ENCODE measurements at places on chromosomes 4 and X. TPM values are rescaled to one million over a fixed set of nuclear protein-coding genes. Genes with fewer than 3 reads are reported as not detected.
A peak's percentile ranks its signal among the peaks of the same experiment; 100 is the strongest.

The PNMA3 gene
- total RNA-seq = not detected

The SAGE1 gene
- not detected for total RNA-seq

The FATE1 gene
- total RNA-seq = not detected

The ATP2B3 gene
- not detected for total RNA-seq

The FRAS1 gene
- total RNA-seq = 4.0 TPM

The PCDH10 gene
- total RNA-seq = 2.5 TPM

The CT55 gene
- total RNA-seq = not detected

The DMP1 gene
- not detected for total RNA-seq

The TMPRSS11F gene
- total RNA-seq = not detected

The GAGE12H gene
- not detected for total RNA-seq

The SLC25A43 gene
- total RNA-seq = 17.0 TPM

The CXCL11 gene
- not detected for total RNA-seq

The EMCN gene
- total RNA-seq = not detected

- DNase-seq = peak; percentile 45
These were observed 129.5 kb upstream of the RBPJ start for GRCh38 chr4:26191353-26191752.

- DNase-seq = no peak
These were observed 81.5 kb upstream of the BCOR start for GRCh38 chrX:40179283-40179682.

GRCh38 chrX:17617806-17618205 lies 119.5 kb upstream of the SCML1 start:
- DNase-seq = peak; percentile 6

- no peak for DNase-seq
These were observed 216.6 kb downstream of the KDR start for GRCh38 chr4:54908763-54909162.

GRCh38 chr4:155681886-155682285 lies 15.2 kb downstream of the GUCY1A1 start:
- DNase-seq = no peak

GRCh38 chr4:179530958-179531357 lies 2088.7 kb upstream of the AGA start:
- DNase-seq = no peak

GRCh38 chr4:81204571-81204970 lies 10.5 kb downstream of the PRKG2 start:
- no peak for DNase-seq

GRCh38 chr4:79528241-79528706 lies 120.2 kb upstream of the GK2 start:
- peak; percentile 7 for DNase-seq

DNA sequence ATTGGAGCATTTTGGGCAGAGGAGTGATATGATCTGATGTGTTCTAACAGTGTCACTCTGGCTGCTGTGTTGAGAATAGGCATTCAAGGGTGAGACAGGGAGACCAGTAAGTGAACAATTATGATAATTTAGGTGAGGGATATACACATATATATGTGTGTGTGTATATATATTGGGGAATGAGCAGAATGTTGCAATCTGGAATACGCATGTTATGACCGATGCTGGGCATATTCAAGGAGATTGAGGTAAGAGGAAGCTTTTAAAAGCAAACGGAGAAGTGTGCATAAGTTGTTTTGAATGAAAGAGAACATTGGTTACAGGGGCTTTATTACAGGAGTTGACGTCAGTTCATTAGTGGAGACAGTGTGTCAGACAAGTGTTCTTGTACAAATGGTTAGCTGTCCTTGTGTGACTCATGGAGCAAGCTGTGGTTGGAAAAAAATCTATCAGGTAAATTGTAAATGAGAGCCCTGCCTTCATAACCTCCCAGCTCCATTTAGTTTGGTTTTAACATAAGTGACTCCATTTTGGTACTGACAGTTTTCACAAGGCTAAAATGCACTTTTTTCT lies 442.5 kb upstream of the LCORL start:
- no peak for DNase-seq

DNA sequence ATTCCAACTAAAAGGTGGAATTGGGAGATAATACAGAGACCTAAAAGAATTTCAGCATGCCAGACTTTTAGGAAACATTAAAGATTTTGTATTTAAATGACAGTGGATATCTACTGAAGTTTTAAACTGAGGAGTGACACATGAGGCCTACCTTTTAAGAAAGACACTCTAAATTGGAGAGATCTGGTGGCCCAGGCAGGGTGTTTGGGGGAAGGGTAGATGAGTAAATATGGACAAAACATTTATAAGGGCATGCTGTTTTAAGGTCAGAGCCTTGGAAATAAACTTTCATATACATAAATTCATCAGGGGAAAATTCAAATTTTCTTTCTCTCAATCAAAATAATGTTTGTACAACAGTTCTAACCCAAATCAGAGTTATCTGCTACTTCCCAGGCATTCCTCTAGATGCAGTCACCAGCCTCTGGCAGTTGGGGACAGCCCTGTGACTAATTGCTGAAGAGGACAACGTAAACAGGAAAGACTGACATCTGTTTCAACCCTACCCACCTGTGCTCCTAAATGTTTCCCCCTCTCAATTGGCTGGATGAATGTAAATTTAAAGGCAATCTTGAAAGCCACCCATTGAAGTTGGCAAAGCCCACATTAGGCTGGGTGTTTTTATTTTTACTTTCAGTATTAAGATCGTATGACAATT lies 1646.9 kb upstream of the ADGRL3 start:
- peak; percentile 31 for DNase-seq

DNA sequence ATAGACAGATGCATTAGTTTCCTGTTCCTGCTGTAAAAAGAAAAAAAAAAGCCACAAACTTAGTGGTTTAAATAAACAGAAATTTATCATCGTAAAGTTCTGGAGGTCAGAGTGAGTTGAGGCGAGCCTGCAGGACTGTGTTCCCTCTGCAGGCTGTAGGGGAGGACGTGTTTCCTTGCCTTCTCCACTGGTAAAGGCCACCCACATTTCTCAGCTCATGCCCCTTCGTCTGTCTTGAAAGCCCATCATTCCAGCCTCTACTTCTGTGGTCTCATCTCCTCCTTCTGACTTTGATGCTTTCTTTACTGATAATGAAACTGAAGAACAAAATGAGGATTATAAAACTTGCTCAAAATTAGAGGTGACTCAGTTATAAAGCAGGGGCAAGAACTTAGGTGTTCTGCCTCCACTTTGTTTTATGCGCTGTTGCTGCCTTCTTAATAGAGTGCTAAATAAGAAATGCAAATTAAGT lies 143.0 kb downstream of the STIM2 start:
- DNase-seq = no peak

DNA sequence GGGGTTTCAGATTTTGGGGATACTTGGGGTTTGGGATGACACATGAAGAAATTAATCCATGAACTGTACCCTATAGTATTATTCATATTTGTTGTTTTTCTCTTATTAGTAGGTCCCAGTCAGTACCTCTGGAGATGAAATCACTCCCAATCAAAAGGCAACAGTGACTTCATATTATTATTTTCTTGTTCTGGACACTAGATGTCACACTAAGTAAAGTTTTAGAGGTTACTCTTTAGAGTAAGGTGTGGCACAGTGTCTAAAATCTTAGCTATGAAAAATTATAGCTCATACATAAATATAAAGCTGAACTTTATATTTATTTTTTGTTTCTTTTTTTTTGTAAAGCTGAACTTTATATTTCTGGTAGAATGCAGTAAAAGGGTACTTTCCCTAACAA lies 35.1 kb downstream of the FAM114A1 start:
- peak; percentile 21 for DNase-seq

- no peak for DNase-seq
These were observed 83.7 kb downstream of the NAT8L start for GRCh38 chr4:2142630-2143427.

- DNase-seq = no peak
These were observed 3.2 kb downstream of the CAMK2D start for GRCh38 chr4:113758372-113758771.

GRCh38 chr4:85488416-85488815 lies 13.5 kb downstream of the ARHGAP24 start:
- DNase-seq = no peak

DNA sequence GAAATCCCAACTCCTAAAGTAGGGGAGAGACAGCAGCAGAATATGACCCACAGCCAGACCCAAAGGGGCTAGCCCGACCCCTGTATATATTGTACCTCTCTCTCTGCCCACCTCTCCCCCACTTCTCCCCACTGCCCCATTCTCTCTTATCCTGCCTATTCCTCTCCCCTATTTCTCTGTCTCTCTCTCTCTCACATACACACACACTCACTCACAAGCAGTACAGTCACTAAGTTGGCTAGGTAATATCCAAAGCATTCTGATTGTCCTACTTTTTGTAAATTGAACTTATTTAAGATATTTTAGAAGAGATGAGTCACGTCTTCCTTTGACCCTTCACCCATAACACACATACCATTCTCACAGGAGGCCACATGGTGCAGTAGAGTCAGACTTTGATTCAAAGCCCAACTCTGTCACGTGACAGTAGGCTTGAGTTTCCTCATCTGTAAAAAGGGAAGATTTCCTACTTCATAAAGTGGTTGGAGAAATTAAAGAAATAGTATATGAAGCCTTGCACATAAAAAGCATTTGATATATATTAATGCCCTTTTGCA lies 29.5 kb downstream of the SRPX2 start:
- DNase-seq = no peak

- DNase-seq = no peak
These were observed 300.5 kb upstream of the LCORL start for GRCh38 chr4:18321956-18322530.

Data from Caki2 (cell line).